Cerebellar nuclear complex (tissue), 1 donor: ENCODE measurements at places on chromosomes 13 and 19.

DNA sequence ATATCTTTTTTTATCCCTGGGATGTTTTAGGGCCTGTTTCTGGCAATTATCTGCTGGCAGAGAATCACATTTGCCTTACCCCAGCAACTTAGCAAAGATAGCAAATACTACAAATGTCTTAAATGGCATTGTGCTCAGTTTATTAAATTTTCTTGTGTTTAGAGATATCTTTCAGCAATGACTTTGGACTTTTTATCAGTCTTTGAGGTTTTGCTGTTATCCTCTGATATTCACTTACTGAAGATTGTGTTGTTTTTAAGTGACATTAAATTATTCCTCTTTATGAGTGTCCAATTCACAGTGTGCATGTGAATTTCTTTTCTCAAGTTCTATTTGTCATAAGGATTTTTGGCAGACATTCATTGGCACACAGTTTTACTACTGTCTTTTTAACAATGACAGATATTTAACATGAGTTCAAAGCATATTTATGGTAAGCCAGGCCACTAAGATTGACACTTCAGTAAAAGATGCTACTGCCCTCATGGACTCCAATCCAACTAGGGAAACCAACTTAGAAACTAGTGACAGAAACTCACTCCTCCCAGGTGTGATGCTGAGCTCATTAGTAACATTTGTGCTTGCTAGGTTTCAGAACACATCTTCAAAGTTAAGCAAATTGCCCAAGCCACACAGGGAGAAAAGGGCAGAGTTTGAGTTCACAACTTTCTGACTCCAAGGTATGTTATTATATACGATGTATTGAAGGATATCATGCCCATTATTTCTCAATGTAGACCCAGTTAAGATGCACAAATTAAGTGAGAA, 481.9 kb downstream of the GPC6 start:
- DNase-seq, result no peak

DNA sequence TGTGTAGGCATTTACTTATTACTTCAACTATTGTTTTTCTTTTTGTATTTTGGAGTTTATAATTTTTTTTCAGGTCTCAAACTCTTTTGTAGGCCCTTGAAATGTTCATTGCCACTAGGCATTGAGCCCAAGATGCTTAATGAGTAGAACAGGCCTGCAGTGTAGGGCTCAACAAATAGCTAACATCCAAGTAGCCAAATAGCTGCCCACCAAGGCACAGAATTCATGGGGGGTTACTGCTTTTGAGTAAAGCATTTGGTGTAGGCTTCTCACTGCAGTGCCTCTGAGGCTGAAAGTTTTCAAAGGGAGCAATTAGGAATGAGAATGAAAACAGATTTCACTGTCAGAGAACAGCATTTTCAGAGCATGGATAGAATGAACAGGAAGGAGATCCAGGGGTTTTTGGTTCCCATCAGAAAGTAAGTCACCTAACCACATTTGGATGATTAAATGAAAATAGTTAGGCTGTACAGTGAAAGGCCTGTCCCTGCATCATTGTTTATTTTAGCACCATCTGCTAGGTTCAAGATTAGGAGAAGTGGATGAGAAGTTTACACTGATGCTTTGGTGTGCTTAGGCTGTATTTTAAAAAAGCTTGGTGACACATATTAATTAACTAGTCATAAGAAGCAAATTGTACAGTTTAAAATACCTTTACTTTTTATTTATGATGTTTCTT, 61.0 kb downstream of the EDNRB start:
- no peak for DNase-seq

- no peak for DNase-seq
Observed at GRCh38 chr13:92354583-92354982, 872.0 kb upstream of the GPC6 start.

DNA sequence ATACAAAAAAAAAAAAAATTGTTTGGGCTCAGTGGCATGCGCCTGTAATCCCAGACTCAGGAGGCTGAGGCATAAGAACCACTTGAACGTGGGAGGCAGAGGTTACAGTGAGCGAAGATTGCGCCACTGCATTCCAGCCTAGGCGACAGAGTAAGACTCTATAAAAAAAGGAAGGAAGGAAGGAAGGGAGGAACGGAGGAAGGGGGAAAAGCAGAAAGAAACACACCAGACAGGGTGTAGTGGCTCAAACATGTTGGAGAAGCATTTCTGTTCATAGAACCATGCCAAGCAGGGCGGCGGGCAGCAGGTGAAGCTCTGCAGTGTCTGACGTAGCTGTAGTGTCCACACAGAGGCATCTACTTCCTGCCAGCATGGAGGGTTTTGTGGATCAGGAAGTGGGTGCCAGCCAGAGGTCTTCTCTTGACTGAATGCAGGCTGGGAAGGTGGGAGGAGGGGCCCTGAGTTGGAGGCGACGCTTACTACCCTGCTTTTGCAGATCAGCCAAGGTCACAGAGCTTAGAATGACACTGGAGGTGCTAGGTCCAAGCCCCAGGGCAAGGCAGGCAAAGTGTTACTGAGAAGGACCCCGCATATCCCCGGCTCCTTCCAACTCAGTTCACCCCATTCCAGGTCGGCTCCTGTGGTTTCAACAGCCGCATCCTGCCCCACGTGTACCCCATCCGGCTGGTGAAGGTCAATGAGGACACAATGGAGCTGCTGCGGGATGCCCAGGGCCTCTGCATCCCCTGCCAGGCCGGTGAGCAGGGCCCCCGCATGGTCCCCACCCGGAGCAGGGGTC, 11.6 kb upstream of the PGLS start:
- no peak for DNase-seq

DNA sequence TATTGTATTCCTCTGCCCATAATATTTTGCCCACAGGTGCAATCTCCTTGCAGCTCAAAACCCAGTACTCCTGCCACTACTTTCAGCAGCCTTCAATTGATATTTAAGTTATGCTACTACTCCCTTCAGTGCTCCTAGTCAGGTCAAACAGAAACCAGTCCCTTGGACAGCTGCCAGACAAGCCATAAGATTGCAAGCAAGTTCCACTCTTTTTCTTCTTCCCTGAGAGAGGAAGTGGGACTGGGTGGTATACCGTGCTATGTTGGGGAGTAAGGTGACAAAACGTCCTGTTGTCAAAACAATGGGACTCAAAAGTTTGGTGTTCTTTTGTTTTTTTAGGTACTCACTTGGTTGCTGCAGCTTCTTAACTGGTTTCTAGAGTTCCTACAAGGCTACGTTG, 63.1 kb upstream of the FRY start:
- no peak for DNase-seq

- no peak for DNase-seq
Observed at GRCh38 chr13:103969520-103970050, 903.4 kb upstream of the SLC10A2 start.

DNA sequence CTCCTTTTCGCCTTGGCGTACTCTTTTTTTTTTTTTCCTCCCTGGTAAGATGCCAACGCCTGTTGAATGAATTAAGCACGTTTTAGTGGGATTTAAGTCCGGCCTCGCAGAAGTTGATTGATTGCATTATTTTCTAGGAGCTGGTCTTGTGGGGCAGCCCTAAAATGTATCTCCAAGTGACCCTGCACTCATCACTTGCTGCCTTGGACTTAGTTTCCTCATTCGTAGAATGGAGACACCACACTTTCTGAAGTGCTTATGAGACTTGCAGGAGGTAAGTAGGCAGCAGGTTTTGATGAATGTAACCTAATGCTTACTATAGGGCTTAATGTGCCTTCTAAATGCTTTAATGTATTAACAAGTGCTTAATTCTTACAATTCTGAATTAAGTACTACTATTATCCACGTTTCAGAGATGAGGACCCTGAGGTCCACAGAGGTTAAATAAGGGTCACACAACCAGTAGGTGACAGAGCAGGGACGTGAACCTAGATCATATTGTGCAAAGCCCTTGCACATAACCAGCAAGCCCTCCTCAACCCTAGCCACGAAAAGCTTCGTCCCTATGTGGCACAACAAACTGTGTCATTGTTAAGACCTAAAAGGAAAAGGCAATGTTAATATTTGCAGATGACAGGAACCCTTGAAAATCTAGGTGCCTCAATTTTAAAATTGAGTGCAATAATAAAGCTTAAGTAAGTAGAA, 514 bp upstream of the ARGLU1 start:
- DNase-seq, result no peak

DNA sequence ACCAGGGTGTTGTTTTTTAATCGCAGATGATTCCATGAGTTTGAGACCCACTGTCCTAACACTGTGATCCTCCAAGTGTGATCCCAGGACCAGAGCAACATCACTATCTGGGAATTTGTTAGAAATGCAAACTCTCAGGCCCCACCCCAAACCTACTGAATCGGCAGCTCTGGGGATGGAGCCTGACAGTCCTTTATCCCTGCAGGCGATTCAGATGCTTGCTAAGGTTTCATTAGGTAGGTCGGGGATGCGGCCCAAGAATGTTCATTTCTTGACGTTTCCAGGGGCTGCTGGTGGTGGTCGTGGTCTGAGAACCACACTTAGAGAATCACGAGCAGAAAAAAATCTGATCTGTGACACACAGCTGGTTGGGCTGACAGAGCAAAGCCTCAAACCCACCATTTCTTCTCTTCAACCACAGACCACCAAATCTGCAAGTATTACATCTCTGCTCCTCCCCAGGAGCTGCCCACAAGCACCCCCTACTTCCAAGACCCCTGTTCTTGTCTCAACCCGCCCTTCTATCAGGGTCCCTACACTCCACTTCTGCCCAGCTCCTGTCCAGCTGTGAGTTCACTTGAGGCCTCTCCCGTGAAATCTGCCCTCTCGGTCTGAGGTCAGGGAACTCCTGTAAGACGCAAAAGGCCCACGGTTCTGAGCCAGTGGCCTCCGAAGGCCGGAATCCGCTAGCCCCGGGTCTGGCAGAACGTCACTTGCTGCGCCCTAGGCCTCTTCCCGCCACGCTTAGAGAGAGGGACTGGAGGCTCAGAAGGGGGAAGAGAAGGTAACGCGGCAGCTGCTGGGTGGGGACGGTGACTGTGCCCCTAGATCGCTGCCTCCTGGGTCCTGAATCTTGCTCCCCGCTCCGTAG, 1.1 kb upstream of the FARP1 start:
- DNase-seq, result no peak

- no peak for DNase-seq
Observed at GRCh38 chr19:441213-441836, 19.5 kb downstream of the SHC2 start.

DNA sequence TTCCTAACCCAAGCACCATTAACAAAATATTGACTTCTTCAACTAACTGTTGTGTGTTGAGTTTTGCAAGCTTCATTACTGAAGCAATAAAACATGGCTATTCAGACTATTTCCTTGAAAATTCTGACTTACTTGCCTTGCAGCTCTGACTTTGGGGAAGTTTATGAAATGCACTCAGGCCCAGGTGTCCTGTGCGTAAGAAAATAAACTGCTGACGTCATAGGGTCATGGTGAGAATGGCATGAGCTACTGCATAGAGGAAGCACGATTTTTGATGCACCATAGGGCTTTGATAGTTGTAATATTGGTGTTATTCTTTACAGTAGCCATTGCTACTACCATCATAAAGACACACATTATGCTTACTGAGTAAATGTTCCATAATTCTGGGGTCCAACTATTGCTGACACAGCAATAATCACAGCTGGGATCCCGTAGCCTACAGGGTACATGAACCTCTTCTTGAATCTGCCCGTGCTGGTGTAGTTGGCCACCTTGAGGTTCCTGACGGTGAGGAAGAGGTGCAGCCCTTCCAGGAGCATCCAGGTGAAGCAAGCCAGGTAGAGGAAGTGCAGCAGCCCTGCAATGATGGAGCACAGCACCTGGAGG, 57.9 kb downstream of the MBD3L2B start:
- DNase-seq, result no peak

DNA sequence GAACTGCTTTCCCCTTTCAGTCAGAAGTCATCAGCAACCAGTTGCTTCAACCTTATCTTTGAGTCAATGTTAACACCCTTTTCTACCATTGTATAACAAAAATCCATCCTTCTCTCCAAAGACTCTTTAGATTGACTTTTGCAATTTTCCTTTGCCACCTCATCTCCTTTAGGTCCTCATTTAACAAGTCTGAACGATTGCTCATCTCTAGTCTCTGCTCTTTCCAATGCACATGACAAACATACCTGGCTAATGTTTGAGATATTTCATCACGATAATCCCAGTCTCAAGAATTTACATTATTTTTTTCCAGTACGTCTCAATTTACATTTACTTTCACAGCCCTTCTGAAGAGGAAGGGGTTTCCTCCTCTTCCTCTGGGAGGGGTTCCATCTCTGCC, 127.5 kb downstream of the KLF12 start:
- no peak for DNase-seq

- DNase-seq, result no peak
Observed at GRCh38 chr19:3238066-3238561, 13.7 kb downstream of the CELF5 start.

GRCh38 chr13:29081036-29081435, 260.9 kb downstream of the MTUS2 start:
- no peak for DNase-seq

- DNase-seq, result no peak
Observed at GRCh38 chr13:75417012-75417384, 65.0 kb downstream of the TBC1D4 start.

DNA sequence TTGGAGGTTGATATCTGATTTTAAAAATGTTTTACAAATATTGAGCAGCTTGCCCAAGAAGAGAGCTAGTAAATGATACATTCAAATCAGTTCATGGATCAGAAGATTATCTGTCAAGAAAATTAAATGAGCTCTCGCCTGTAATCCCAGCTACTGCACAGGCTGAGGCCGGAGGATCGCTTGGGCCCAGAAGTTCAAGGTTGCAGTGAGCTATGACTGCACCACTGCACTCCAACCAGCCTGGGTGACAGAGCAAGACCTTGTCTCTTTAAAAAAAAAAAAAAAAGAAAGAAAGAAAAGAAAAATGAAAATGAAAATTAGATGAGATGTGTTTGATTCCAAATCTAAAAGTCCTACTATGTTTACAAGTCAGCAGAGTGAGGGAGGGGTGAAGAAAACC, 2.4 kb downstream of the SPART start:
- no peak for DNase-seq

DNA sequence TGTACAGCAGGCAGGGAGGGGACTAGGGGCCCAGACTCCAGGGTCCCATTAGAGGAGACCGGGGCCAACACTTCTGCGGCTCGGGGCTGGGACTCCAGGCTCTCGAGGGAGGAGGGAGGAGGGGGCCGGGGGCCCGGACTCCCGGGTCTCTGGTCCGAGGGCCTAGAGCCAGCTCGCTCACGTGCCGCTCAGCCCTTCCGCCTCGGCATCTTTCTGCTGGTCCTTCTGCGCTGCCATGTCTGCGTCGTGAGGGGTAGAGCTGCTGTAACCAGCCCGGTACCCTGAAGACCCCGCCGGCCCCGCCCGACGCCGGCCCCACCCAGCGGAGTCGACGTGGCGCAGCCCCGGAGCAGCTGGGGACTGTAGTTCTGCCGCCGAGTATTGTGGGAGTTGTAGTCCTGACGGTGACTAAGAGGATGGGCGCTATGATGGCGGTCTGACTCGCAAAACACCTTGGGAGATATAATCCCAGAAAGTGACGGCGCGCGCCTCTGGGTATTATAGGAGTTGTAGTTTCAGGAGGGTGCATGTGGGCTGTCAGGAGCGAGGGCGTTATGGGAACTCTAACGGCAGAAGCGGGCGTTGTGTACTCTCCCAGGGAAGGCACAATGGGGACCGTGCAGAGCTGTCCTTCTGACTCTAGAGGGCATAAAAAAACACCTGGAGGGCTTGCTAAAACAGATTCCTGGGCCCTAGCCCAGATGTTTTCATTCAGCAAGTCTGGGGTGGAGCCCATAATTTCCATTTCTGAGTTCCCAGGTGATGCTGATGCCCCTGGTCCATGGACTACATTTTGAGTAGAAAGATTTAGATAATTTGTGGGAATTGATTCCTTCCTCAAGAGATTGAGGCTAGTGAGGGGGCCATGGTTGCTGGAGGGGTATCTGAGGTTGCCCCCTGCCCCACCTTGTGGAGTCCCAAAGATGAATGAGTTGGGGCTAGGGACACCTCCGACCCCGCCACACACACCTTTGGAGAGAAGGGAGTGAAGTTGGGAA, at the start of gene RABAC1:
TSS of gene RABAC1 (minus strand) at position 266 of the 998 bp plus-strand sequence. CDS start at position 237, 29 bp downstream.
- DNase-seq, result peak; percentile 78
